ENCODE measurements at places on chromosomes 4 and X. TPM values are rescaled to one million over a fixed set of nuclear protein-coding genes. Genes with fewer than 3 reads are reported as not detected.

GRCh38 chr4:128279624-128280225, 7.9 kb downstream of the PGRMC2 start:
- no peak for DNase-seq

DNA sequence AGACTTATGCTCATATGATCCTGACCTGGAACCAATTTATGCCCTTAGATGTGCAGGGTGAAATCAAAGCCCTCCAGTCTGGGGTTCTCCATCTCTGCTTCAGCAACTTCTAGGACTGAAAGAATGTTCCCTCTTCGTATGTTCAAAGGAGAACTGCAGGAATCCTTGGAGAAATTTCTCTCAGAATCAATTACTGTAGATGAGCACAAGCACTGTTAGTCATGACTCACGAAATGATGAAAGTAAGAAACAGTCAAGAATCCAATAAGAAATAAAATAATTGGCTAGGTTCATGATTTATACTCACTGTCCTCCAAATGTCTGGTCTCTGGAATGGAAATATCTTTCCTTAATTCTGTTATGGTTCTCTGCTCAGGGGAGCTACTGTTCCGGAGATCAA, 348.2 kb downstream of the PDGFC start:
- no peak for DNase-seq

- DNase-seq: no peak
Measured at GRCh38 chr4:185020863-185021761, 2.8 kb downstream of the HELT start.

GRCh38 chr4:80221161-80221560, 23.9 kb downstream of the PRDM8 start:
- no peak for DNase-seq

DNA sequence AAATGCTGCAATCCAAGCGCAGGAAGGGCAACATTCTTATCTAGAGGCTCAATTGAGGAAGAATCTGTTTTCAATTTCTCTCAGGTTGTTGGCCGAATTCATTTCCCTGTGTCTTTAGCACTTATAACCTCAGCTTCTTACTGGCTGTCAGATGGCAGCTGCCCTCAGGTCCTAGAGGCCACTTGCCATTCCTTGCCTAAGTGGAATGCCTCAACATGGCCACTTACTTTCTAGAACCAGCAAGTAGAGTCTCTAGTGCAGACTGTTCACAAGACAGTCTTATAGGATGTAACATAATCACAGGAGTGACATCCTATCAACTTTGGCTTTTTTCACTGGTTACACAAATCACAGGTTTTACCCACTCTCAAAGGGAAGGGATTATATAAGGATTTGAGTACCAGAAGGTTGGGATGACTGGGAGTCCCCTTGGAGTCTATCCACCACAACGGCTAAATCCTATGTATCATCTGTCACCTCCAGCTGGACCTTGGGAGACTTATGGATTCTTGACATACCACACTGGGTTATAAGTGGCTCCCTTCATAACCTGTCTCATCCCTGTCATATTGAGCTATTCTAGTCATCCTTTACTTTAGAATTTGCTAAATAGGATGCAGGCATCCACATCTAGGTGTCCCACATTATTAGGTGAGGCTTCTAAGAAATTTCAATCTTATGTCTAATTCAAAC, 297.9 kb upstream of the CTSO start:
- DNase-seq: no peak

- DNase-seq: no peak
Measured at GRCh38 chr4:122776916-122777315, 44.4 kb downstream of the BBS12 start.

DNA sequence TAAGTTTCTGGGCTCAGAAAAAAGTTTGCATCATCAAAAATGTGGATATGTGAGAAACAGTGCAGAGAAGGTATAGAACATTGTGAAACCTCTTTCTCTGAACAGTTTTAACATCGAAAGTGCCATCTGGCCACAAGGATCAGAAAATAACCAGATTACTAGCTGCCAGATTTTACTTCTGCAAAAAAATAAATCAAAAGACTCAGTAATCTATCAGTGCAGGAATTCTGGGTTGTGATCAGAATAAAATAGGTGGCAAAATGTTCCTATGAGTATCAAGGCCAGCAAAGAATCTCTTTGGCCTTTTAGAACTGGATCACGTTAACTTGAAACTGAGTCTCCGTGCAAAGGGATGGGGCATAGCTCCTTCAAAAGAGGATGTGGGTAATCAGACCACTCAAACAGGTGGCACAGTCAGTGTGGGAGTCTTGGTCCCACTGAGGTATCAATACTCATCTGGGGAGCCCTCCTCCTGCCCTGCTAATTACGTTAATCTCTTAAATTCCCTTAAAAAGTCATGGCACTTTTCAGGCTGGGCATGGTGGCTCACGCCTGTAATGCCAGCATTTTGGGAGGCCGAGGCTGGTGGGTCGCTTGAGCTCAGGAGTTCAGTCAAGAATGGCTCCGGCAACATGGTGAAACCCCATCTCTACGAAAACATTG, 26.7 kb upstream of the RBM47 start:
- DNase-seq: no peak

- DNase-seq: no peak
Measured at GRCh38 chr4:140931911-140932310, 175.7 kb upstream of the TBC1D9 start.

GRCh38 chr4:175560604-175561003, 251.5 kb downstream of the GPM6A start:
- DNase-seq: no peak

Gene MAGED4
- total RNA-seq: 1.4 TPM

Gene EMCN
- 4.4 TPM for total RNA-seq

Gene CTAG2
- not detected for total RNA-seq

Gene ZMAT1
- total RNA-seq: 19.5 TPM

Gene FDCSP
- total RNA-seq: 5.5 TPM

All from spleen (tissue), 13 donors.